ENCODE measurements at places on chromosomes 2 and 18. TPM values are rescaled to one million over a fixed set of nuclear protein-coding genes. Genes with fewer than 3 reads are reported as not detected.

GRCh38 chr18:58615140-58616132 is 13.5 kb downstream of the ALPK2 start:
- no peak for DNase-seq

UGT1A5 gene
- total RNA-seq: not detected

PIGN gene
- 24.1 TPM for total RNA-seq

HOXD4 gene
- 3.9 TPM for total RNA-seq

DNA sequence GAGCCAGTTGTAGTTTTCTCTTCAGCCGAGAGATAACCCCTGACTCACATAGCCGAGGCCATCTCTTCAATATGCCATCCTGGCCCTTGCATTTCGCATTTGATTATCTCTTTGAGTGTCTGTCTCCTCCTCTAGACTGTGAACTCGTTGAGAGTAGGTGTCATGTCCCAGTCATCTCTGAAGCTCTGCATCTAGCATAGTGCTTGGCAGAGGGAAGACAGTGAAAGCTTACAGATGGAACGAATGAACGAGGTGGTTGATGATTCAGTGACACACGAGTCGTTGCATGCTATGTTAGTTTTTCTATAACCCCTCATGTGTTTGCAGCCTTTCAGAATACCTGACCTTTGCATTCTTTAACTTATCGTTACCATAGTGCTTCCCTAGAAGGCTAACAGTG is 59.9 kb upstream of the CYRIA start:
- no peak for DNase-seq

DNA sequence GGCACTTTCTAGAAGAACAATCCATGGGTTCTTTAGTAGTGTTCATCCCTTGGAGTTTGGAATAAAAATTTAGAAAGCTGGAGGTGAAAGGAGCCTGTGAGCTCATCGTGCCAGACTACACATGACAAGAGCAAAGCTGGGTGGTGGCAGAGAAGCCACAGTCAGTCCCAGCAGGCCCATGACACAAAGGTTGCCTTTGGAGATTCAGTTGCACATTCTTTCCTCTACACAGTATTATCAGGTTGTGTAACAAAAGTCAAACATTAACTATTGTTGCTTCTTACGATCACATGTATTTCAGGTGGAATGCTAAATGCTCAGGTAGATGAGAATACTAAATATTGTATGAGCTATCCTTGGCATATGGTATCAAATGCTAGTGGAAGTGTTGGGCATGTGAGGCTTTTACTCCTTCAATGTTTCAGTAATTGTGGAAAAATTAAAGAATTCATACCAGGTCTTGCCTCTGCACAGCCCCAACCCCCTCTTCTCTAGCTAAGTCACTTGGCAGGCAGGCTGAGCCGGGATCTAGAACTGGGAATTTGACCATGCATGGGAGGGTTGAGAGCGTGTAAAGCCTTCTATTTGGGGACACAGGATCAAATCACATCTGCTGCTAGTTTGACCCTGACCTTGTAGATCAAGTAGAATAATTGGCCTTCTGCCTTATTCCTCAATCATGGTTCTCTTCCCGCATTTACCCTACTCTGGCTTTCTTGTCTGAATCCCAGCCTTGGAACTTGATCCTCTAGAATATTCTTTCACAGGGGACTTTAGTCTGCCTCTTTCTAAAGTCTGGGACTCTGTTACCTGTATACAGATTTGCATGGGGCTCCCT is 230.9 kb downstream of the GCA start:
- no peak for DNase-seq

- no peak for DNase-seq
Observed at GRCh38 chr2:219628235-219628985, 980 bp downstream of the SLC4A3 start.

DNA sequence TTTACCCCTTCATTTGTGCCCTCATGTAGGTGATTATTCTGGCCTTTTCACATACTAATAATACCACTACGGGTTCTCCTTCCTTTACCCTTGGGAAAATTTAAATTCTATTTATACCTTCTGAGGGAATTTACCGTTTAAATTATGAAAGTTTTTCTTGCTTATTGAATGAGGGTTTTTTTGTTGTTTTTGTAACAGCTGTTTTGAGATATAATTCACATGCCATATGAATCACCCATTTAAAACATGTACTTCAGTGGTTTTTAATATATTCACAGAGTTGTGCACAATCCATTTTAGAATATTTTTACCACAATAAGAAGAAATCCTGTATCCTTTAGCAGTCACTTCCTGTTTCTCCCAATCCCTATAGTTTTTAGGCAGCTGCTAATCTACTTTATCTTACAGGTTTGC is 54.7 kb downstream of the EML4 start:
- no peak for DNase-seq

MAPK4 gene
- total RNA-seq: 0.07 TPM

SCN1A gene
- total RNA-seq: not detected

DNA sequence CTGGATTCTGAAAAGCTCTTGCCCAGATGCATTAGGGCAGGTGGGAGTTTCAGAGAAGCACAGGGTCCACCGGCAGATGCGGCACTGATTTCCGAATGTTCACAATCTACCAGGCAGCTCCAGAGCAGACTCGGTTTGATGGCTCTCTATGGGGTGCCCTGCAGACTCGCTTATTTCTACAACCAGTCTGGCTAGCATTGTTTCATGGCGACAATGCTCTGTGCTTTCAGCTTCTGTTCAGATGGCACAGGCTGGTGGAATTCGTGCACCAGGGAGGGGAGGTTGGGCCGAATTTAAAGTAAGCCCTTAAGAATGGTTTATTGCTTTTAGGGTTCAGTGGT is 9.9 kb downstream of the MYT1L start:
- DNase-seq: no peak

MTLN gene
- 123 TPM for total RNA-seq

DNA sequence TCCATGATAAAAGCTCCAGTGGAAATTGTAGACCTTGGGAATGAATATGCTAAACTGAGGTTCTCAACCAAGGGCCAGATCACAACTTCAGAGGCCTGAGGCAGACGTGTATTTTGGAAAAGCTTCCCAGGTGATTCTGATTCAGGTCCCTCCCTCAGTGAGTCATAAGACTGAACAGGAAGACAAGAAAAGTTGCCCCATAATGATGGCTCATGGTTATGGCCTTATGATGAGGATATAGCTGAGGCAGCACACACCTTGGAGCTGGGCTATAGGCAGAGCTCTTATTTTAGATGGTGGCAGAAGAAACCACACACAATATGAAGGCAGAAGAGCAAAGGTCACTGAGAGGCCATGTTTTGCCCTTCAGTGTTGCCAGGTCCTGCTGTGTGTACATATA is 9.6 kb downstream of the ANTXR1 start:
- no peak for DNase-seq

RASGRP3 gene
- total RNA-seq: 30.6 TPM

CD226 gene
- total RNA-seq: 0.17 TPM

- DNase-seq: no peak
Observed at GRCh38 chr2:43285987-43286386, 59.6 kb upstream of the ZFP36L2 start.

- DNase-seq: no peak
Observed at GRCh38 chr2:184203661-184204060, 394.7 kb upstream of the ZNF804A start.

GRCh38 chr2:66105066-66105753 is 329.7 kb upstream of the MEIS1 start:
- DNase-seq: no peak

DNA sequence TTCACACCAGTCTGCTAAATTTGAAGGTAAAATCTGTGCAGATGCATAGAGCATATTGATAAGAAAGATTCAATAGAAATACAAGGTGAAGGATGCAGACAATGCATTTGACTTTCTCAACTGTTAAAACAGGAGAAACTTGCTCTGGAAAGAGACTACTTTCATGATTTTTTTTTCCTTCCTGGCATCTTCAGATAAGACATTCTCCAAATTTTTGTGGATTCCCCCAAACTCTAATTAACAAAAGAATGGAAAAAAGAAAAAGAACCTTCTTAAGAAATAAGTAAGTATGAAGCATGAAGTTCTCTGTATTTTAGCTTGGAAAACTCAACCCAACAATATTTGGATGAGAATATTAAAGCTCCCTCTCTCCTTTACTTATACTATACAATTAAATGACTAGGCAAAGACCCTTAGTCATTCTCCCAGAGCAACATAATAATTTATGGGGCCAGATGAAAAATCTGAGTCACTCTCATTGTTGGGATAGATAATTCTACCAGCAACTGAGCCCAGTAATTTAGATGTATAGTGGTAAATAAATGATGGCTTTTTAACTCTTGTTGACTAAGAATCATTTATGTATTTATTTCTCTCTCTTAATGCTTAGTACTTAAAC is 298.7 kb upstream of the COL3A1 start:
- DNase-seq: peak; percentile 86

GRCh38 chr2:85704800-85705679 is 10.9 kb downstream of the GNLY start:
- DNase-seq: peak; percentile 42

GTF3C2 gene
- 67.8 TPM for total RNA-seq

- no peak for DNase-seq
Observed at GRCh38 chr2:65834062-65834461, 401.7 kb upstream of the SPRED2 start.

- DNase-seq: no peak
Observed at GRCh38 chr2:88707003-88707402, 15.5 kb downstream of the RPIA start.

ASB18 gene
- total RNA-seq: not detected

CCDC150 gene
- 4.4 TPM for total RNA-seq

PTPRN gene
- 19.3 TPM for total RNA-seq

GTF2A1L gene
- total RNA-seq: not detected

NDC80 gene
- total RNA-seq: 68.7 TPM

GRCh38 chr18:74288730-74289129 is 3.0 kb downstream of the CYB5A start:
- DNase-seq: no peak

DNA sequence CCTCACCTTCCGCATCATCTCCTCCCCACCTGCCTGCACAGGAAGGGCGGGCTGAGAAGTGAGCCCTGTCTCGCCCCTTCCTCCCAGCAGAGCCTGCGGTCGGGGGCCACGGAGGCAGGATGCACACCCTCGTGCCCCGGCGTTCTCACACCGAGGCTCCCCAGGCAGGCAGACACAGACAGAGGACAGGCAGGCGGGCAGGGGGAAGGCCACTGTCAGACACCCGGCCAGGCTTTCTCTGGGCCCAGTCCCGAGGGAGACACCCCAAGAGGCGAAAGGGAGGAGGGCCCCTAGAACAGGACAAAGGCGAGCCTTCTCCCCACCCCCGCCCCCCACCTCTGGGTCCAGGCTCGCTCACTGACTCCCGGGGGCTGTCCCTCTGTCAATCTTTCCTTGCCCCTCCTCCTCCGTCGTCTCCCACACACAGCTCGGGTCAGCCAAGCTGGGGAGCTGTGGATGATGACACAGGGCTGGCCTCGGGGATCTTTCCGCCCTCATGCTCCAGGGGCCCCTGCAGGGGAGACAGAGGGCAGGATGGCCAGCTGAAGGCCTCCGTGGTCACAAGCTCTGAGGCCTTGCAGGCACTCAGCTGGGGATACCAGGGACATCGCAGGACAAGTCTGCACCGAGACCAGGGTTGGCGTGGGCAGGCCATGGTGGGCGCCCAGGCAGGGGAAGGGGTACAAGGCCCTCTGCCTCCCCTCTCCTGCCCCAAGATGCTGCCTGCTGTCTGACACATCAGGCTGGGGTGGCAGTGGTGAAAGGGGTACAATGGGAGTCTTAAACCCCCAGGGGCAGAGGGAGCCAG is 24.9 kb downstream of the BIN1 start:
- no peak for DNase-seq

DNA sequence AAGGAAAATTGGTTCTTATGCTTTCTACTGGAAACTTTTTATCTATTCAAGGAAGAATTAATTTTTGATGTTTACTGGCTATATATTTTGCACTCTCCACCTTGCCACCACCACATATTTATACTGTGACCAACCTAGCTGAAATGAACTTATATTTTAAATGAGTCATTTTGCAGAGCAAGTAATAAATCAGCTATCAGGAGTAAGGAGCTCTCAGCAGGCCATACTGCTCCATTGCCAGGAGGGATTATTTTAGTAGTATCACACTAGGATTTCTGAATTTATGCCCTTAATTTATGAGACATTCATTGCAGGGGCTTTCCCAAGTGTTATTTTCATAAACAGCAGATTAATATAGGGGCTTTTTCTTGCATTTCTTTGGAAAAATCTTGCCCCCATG is 125.8 kb upstream of the CYP1B1 start:
- DNase-seq: peak; percentile 87

DNA sequence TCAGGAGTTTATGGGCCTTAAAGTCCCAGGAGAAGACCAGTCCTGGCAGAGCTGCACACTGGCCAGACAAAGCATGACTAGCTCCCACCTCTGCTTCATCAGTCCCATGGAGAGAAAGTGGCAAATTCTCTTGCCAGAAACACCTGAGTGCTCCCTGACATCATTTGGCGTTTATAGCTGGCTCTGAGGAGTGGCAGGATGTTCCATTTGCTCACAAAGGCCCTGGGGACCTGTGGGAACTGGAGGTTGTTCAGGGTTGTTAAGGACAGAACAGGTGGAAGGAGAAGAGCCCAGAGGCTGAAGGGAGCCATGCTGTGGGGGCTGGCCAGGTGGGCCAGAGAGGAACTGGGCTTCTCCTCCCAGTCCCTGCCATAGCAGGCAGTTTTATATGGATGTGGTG is 56.1 kb downstream of the RPL37A start:
- no peak for DNase-seq

GPBAR1 gene
- not detected for total RNA-seq

CTAGE1 gene
- not detected for total RNA-seq

GRCh38 chr2:61784643-61785042 is 69.2 kb downstream of the FAM161A start:
- no peak for DNase-seq

ASXL2 gene
- 9.6 TPM for total RNA-seq

DNA sequence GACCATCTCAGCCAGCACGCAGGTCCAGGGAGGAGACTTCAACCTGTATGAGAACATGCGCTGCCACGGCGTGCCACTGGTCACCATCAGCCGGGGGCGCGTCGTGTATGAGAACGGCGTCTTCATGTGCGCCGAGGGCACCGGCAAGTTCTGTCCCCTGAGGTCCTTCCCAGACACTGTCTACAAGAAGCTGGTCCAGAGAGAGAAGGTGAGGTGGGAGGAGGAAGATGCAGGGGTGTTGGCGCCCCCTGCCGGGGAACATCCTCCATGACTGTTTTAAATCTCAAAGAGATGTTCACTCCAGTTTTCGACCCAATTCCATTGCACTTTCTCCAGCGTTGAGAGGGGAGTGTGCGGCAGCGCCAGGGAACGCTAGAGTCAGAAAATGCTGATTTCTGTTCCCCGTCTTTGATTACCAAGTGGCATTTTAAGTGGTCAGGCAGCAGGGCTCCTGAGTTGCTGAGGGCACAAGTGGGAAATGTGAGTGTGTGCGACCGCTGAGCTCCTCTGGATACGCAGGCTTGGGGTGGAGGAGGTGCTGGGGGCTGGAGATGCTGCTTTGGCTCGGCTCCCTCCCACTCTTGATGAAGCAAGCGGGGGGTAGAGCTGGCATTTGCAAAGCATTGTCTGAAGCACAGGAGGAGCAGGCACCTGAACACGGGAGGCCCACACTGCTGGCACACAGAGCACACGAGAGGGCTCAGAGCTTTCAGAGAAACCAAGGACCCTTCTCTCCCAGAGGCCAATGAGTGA is 27.7 kb upstream of the MAPRE3 start:
- DNase-seq: peak; percentile 51

FLACC1 gene
- total RNA-seq: not detected

Measured in A172 (cell line).